Activated CD4-positive, alpha-beta memory T cell treated with anti-CD3 and anti-CD28 coated beads for 36 hours (primary cell): ENCODE measurements at places on chromosomes 16 and 17. TPM values are rescaled to one million over a fixed set of nuclear protein-coding genes. Genes with fewer than 3 reads are reported as not detected.
A peak's percentile ranks its signal among the peaks of the same experiment; 100 is the strongest.

DNA sequence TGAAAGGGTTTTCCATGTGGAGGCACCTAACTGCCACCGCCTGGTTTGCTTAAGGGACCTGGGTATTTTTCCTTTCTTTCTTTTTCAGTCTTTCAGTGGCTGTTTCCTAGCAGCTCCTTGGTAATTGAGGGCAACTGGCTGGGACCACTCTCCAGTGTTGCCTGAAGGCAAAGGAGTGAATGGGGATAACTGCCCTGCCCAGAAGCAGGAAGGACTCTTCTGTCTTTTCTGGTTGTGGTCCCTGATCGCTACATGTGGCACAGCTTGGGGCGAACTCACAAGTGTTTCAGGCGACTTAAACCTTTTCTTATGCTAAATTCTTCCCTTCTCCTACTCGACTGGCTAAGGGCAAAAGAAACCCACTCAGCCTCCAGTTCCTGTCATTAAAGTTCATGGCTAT, 10.1 kb upstream of the TMEM98 start:
- H3K4me1 ChIP-seq: peaks cover 41% of the 10 kb centered on the region
- no peak overlapping the region for H3K27ac ChIP-seq
- no peaks in the 10 kb centered on the region for H3K36me3 ChIP-seq
- peaks cover 4% of the 10 kb centered on the region for H3K27me3 ChIP-seq

Gene MFAP4
- total RNA-seq: not detected

Gene BRIP1
- total RNA-seq: 15.8 TPM

Gene ZFP90
- 36.6 TPM for total RNA-seq

GRCh38 chr16:9183682-9184353, 92.4 kb downstream of the HAPSTR1 start:
- no peak overlapping the region for H3K4me3 ChIP-seq
- H3K36me3 ChIP-seq: no peaks in the 10 kb centered on the region

DNA sequence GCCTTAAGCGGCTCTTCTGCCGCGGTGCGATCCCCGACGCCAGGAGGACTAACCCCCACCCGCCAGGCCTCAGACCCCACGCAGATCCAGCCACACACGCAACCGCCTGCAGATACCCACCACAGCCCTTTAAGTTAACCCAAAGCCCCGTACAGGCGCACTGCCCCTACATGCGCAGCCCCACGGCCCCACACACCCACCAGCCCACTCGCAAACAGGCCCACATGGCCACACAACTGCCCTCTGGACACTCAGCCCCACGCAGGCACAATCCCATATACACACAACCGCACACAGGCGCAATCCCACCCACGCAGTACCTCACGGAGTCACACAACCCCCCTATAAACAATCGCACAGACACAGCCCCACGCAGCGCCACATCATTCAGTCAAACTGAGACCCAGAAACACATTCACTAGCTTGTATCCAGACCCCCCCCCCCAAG, 41.7 kb downstream of the RAI1 start:
- H3K27ac ChIP-seq: no peak overlapping the region
- H3K4me3 ChIP-seq: peak overlapping the region; percentile 56
- peaks cover 25% of the 10 kb centered on the region for H3K27me3 ChIP-seq
- peaks cover 27% of the 10 kb centered on the region for H3K4me1 ChIP-seq

DNA sequence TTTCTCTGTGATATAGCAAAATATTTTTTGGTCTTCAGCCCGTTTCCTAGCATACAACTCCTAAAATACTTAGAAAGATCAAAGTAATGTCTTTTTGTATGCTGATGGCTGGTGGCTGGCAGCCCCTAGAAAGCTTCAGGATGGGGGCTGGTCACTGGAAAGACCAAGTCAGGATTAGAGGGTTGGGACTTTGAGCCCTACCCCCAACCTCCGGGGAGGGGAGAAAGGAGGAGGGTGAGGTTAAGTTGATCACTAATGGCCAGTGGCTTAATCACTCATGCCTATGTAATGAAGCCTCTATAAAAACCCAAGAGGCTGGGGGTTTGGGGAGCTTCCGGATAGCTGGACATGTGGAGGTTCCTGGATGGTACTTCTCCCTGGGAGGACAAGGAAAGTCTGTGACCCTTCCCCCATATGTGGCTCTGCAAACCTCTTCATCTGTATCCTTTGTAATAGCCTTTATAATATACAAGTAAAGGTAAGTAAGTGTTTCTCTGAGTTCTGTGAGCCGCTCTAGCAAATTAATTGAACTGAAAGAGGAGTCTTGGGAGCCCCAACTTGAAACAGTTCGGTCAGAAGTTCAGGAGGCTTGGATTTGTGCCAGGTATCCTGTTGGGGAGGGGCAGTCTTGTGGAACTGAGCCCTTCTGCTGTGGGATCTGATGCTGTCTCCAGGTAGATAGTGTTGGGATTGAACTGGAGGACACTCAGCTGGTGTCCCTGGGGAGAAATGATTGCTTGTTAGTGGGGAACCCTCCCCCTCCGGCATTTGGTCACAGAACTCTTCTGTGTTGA, 3.5 kb downstream of the SLC7A6 start:
- peaks cover 71% of the 10 kb centered on the region for H3K4me1 ChIP-seq
- peaks cover 28% of the 10 kb centered on the region for H3K36me3 ChIP-seq
- no peaks in the 10 kb centered on the region for H3K27me3 ChIP-seq
- H3K27ac ChIP-seq: peak overlapping the region; percentile 82

GRCh38 chr17:55433029-55433628, 11.5 kb upstream of the MMD start:
- no peak overlapping the region for H3K4me3 ChIP-seq
- no peaks in the 10 kb centered on the region for H3K36me3 ChIP-seq
- peaks cover 16% of the 10 kb centered on the region for H3K27me3 ChIP-seq
- H3K27ac ChIP-seq: no peak overlapping the region
- peaks cover 46% of the 10 kb centered on the region for H3K4me1 ChIP-seq

GRCh38 chr17:64551461-64551860, 44.7 kb downstream of the CEP95 start:
- no peak overlapping the region for H3K27ac ChIP-seq
- H3K36me3 ChIP-seq: peaks cover 3% of the 10 kb centered on the region
- no peaks in the 10 kb centered on the region for H3K27me3 ChIP-seq
- no peak overlapping the region for H3K4me3 ChIP-seq
- H3K4me1 ChIP-seq: no peaks in the 10 kb centered on the region

Gene TMEM100
- total RNA-seq: not detected

DNA sequence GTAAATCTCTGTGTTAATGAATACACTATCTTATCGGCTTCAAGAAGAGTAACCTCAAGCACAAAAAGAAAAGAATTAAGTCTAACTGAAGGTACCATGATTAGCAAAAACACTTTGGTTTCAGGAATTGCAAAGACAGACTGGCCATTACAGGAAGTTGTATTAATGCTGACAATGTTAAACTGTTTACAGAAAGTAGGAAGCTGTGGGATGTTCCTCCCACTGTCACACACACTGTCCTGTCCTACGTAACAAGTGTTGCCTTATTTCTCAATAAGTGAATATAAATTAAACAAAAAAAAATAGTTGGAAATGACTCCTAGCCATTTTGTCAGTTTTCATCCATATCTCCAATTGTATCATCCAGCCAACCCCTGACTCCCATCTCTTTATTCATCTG, 8.6 kb downstream of the GNA13 start:
- H3K27me3 ChIP-seq: no peaks in the 10 kb centered on the region
- H3K36me3 ChIP-seq: peaks cover 57% of the 10 kb centered on the region
- peak overlapping the region; percentile 67 for H3K27ac ChIP-seq
- peaks cover 79% of the 10 kb centered on the region for H3K4me1 ChIP-seq

DNA sequence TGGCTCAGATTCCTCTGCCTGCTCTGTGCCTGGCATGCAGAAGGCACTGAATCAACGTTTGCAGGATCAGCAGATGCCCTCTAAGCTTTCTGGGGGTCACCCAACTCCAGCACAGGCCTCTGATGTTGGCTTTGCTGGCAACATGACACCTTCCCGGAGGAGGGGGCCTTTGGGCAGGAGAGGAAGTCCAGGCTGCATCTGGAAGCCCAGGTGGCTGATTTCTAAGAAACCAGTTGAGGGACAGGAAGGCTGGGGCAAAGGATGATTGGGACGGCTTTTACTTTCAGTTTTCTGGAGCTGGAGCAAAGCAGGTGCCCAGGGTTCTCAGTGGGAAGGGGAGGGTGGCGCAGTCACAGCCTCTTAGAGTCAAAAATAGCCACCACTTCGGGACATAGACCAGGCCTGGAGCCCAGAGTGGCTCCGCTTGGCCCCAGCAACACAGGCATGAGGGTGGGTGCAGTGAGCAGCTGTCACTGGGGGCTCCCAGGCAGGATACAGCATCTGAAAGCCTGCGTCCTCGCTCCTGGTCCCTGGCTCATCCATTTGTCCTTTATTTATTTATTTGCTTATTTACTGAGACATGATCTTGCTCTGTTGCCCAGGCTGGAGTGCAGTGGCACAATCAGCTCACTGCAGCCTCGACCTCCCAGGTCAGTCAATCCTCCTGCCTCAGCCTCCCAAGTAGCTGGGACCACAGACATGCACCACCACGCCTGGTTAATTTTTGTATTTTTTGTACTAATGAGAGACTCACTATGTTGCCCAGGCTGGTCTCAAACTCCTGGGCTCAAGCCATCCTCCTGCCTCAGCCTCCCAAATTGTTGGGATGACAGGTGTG, 15.1 kb downstream of the SOCS1 start:
- peak overlapping the region; percentile 11 for H3K4me3 ChIP-seq
- DNase-seq: no peak
- no peaks in the 10 kb centered on the region for H3K27me3 ChIP-seq

Gene FOXL1
- not detected for total RNA-seq

DNA sequence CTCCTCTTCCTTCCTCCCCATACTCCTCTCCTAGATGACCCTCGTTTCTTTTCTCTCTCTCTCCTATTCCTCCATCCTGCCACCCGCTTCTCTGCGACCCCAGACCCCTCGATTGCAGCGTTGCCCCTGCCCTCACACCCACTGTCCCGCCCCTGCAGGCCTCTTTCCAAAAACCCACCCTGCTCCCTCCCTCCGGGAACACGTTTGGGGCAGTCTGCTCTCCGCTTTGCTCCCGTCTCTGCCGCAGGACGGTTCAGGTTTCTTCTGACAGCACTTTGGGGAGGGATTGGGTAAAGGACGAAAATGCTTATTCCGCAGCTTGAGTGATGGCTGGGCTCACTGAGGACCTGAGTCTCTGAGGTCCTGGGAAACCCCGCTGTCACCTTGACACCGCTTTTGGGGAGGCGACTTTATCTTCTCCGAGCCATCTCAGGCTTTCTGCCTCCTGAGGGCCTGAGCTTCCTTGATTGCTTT, 690 bp downstream of the NDE1 start:
- DNase-seq: peak; percentile 75
- H3K4me3 ChIP-seq: peak overlapping the region; percentile 100
- peaks cover 30% of the 10 kb centered on the region for H3K4me1 ChIP-seq
- H3K27ac ChIP-seq: peak overlapping the region; percentile 99
- H3K36me3 ChIP-seq: peaks cover 17% of the 10 kb centered on the region
